Stimulated activated CD8-positive, alpha-beta memory T cell treated with anti-CD3 and anti-CD28 coated beads, Interleukin-12 subunit alpha, Interleukin-12 subunit beta, amount 100 ng/mL, for 1 hour (primary cell): ENCODE measurements at places on chromosomes 13 and 19.

DNA sequence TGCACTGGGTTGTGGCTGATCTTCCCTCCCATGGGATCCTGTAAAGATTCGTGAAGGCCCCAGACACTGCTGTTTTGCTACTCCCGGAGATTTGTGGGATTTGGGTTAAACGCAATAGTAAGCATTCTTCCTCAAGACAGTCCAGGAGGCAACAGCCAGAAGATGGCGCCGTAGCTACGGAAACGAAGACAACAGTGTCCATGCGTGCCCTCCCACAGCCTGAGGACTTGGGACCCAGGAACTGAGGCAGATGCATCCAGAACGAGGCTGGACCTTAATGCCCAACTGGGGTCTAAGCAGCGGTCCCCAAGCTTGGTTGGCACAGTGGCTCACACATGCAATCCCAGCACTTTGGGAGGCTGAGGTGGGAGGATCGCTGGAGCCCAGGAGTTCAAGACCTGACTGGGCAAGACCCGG is 57.6 kb upstream of the ZNF507 start:
- no peak for DNase-seq

- DNase-seq = no peak
Measured at GRCh38 chr13:19607523-19608078, 25.9 kb upstream of the MPHOSPH8 start.

DNA sequence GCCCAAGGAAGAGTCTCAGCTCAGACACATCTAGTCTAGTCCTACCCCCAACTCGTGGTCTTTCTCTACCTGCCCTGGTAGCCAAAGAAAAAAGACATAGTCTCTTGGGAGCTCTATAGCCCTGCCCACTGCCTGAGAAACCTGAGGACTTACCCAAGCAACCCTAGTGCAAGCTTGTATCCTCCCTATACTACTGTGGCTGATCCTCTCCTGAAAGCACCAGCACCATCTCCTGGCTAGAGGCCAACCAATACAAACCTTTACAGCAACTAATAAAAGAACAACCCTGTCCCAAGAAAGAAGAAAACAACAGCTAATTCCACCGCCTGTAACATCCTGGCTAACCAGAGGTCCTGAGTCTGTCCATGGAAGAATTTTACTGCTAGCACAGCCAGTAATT is 532.4 kb downstream of the SLITRK6 start:
- DNase-seq = no peak

DNA sequence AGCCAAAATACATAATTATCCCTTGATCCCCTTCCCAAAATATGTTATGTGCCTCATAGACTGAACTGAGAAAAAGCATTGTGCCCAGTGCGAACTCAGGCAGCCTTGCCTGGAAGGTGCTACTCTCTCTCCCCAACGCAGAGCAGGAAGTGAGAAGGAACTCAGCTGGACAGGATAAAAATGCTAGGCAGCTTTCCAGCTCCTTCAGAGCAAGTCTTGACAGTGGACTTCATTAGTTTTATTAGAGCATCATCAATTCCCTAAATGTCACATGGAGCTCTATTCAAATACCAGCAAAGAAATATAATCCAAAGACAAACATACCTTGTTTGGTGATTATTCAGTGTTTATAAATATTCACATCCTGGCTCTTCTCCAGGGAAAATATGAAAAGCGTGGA is 202.4 kb downstream of the RFC3 start:
- DNase-seq = no peak

DNA sequence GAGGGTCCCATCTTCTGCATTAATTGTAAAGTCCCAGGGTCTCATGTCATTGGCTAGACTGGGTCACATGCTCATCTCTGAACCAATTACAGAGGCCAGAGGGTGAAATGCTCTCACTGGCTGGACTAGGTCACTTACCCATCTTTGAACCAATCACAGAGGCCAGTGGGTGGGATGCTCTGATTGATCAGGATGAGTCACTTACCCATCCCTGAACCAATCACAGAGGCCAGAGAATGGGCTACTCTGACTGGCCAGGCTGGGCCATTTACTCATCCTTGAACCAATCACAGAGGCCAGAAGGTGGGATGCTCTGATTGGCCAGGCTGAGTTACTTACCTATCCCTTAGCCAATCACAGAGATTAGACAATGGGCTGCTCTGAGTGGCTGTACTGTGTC is 5.3 kb downstream of the MISP start:
- no peak for DNase-seq

DNA sequence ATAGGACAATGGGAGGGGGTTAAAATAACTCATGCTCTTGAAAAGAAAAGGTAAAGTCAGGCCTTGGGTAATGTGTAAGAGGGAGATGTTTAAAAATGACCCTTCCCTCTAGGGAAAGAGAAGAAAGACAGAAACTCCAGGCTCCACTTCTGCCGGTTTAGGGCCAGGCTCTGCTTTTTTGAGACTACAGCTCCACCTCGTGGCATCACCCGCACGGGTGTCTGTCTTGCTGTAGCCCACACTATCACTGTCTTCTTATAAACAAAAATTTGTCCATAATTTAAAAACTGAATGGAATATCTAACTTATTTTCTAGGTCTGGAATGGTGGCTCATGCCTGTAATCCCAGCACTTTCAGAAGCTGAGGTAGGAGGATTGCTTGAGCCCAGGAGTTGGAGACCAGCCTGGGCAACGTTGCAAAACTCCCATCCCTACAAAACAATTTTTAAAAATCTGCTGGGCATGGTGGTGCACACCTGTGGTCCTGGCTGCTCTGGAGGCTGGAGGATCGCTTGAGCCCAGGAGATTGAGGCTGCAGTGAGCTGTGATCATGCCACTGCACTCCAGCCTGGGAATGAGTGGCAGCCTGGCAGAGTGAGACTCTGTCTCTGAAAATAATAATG is 65.1 kb upstream of the GTF3A start:
- DNase-seq = peak; percentile 28
